Aorta (tissue), 5 donors: ENCODE measurements at places on chromosomes 12 and 14. TPM values are rescaled to one million over a fixed set of nuclear protein-coding genes. Genes with fewer than 3 reads are reported as not detected.
A peak's percentile ranks its signal among the peaks of the same experiment; 100 is the strongest.

- H3K4me1 ChIP-seq = no peaks in the 10 kb centered on the region
- DNase-seq = no peak
- H3K4me3 ChIP-seq = no peak overlapping the region
Measured at GRCh38 chr12:84596266-84596665, 316.3 kb downstream of the SLC6A15 start.

The CCDC38 gene
- not detected for total RNA-seq

DNA sequence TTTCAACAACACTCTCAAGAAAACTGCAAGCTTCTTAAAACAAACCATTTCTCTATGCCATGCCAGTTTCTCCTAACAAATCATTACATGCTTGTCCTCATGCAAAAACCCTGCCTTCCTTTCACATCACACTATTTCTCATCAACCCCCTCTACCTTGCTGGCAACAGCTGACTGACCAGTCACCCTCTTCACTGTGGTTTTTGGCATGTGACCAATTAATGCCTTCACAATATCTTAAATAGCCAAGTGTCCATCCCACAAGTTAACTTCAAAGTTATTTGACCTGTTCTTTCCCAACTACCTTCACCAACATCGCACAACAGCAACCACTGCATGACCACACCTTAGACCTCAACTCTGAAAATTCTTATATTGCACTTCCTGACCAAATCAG, 159.6 kb downstream of the CEP128 start:
- H3K4me1 ChIP-seq = no peaks in the 10 kb centered on the region
- H3K27me3 ChIP-seq = no peaks in the 10 kb centered on the region
- H3K27ac ChIP-seq = no peak overlapping the region

The MGST1 gene
- total RNA-seq = 79.3 TPM

- H3K4me3 ChIP-seq = no peak overlapping the region
- H3K27me3 ChIP-seq = no peaks in the 10 kb centered on the region
- DNase-seq = no peak
- H3K4me1 ChIP-seq = no peaks in the 10 kb centered on the region
Measured at GRCh38 chr12:131002216-131002631, 48.5 kb downstream of the ADGRD1 start.

DNA sequence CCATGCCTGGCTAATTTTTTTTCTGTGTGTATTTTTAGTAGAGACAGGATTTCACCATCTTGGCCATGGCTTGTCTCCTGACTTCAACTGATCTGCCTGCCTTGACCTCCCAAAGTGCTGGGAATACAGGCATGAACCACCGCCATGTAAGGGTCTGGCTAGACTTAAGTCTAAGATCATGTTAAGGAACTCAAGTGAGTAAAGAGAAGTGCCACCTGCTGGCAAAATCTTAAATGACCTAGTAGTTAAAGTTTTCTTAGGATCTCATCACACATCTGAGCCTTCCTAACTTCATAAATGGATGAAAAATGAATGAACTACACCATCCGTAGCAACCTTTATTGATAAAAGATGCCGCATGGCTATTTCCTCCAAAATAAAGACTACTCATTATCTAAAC, 1.7 kb upstream of the C12orf56 start:
- H3K27me3 ChIP-seq = no peaks in the 10 kb centered on the region
- H3K36me3 ChIP-seq = no peaks in the 10 kb centered on the region
- no peaks in the 10 kb centered on the region for H3K4me1 ChIP-seq
- H3K27ac ChIP-seq = no peak overlapping the region
- no peak for DNase-seq

GRCh38 chr14:29913566-29913965, 14.1 kb downstream of the PRKD1 start:
- no peaks in the 10 kb centered on the region for H3K27me3 ChIP-seq
- H3K27ac ChIP-seq = no peak overlapping the region

The ACOT4 gene
- total RNA-seq = 0.39 TPM

GRCh38 chr14:59123975-59124374, 64.5 kb upstream of the DAAM1 start:
- H3K36me3 ChIP-seq = no peaks in the 10 kb centered on the region
- DNase-seq = no peak
- no peak overlapping the region for H3K4me3 ChIP-seq
- no peaks in the 10 kb centered on the region for H3K4me1 ChIP-seq

DNA sequence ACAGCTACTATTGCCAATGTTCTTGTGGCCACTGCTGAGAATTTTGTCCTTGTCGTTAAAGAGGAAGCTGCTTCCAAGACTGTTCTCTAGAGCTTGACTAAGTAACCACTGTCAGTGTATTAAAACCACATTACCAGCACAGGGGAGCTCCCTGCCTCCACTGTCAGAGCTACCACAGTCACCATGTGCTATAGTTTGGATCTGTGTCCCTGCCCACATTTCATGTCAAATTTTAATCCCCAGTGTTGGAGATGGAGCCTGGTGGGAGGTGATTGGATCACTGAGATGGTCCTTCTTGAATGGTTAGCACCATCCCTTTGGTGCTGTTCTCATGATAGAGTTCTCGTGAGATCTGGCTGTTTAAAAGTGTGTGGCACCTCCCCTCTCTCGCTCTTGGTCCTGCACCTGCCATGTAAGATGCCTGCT, 23.2 kb upstream of the RAP1B start:
- no peak overlapping the region for H3K4me3 ChIP-seq
- DNase-seq = no peak
- no peak overlapping the region for H3K27ac ChIP-seq
- no peaks in the 10 kb centered on the region for H3K36me3 ChIP-seq
- no peaks in the 10 kb centered on the region for H3K27me3 ChIP-seq

The GLT8D2 gene
- total RNA-seq = 28.2 TPM

The EXOC5 gene
- 72.8 TPM for total RNA-seq

DNA sequence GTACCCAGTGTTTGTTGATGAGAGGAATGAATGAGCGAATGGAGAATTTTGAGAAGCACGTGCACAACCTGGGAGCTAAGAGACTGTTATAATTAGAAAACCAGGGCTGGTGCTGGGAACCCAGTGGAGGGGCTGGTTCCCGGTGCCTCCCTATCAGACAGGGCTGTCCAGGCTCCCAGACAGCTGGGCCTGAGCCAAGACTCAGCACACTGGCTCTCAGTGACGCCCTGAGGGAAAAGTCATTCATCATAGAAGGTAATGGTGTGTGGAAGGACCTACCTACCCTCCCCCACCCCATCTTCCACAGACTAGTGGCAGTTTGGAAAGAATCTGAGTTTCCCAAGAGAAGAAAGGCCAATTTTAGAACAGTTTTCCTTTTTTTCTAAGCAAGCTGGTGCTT, 34.7 kb downstream of the KCNA5 start:
- peak overlapping the region; percentile 99 for H3K27ac ChIP-seq
- H3K27me3 ChIP-seq = no peaks in the 10 kb centered on the region
- DNase-seq = peak; percentile 93
- no peak overlapping the region for H3K4me3 ChIP-seq
- peaks cover 15% of the 10 kb centered on the region for H3K4me1 ChIP-seq

DNA sequence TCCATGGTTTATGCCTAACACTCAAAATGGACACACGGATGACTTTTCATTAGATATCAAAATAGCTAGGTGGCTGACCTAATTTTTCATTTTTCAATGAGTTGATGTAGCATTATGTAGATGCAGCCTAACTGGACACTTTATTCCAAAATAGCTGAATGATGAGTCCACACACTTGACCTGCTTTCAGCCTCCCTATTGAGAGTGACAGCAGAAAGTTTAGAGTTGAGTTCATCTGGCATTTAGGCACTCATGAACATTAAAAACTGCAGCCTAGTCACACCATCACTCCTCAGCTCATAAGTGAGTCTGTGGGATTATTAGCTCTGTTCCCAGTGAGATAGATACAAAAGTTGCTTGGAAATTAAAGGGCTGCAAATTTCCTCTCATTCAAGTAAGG, 307.3 kb upstream of the PRKD1 start:
- no peak overlapping the region for H3K4me3 ChIP-seq
- H3K27ac ChIP-seq = no peak overlapping the region
- DNase-seq = no peak
- no peaks in the 10 kb centered on the region for H3K4me1 ChIP-seq
- no peaks in the 10 kb centered on the region for H3K36me3 ChIP-seq

- no peaks in the 10 kb centered on the region for H3K27me3 ChIP-seq
- no peak for DNase-seq
- H3K4me1 ChIP-seq = peaks cover 17% of the 10 kb centered on the region
- H3K4me3 ChIP-seq = no peak overlapping the region
- no peaks in the 10 kb centered on the region for H3K36me3 ChIP-seq
- H3K27ac ChIP-seq = peak overlapping the region; percentile 85
Measured at GRCh38 chr14:30225176-30225575, 297.5 kb upstream of the PRKD1 start.

DNA sequence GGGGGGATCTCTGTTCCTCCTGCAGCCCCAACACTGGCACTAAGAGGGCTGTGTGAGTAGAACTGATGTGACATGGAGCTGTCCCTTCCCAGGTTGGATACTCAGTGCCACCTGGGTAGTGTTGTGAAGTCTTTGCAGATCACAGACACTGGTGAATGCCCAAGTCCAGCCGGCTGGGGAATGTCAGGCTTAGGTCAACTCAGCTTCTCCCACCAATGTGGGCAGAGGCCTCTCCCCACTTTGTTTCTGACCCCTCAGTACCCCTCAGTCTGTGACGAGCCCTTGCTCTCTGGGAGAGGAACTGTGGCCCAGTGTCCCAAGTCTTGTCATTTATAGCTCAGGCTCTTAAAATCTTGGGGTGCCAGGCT, 11.3 kb downstream of the SLC25A29 start:
- H3K27ac ChIP-seq = no peak overlapping the region
- no peaks in the 10 kb centered on the region for H3K27me3 ChIP-seq
- H3K4me3 ChIP-seq = no peak overlapping the region
- peaks cover 2% of the 10 kb centered on the region for H3K36me3 ChIP-seq
- DNase-seq = peak; percentile 29
- H3K4me1 ChIP-seq = no peaks in the 10 kb centered on the region

GRCh38 chr14:33408291-33408690, 469.6 kb downstream of the NPAS3 start:
- no peaks in the 10 kb centered on the region for H3K36me3 ChIP-seq
- no peak overlapping the region for H3K4me3 ChIP-seq
- H3K27me3 ChIP-seq = no peaks in the 10 kb centered on the region
- no peaks in the 10 kb centered on the region for H3K4me1 ChIP-seq
- no peak overlapping the region for H3K27ac ChIP-seq
- no peak for DNase-seq

GRCh38 chr12:12654691-12655460, 41.1 kb downstream of the GPR19 start:
- DNase-seq = no peak
- no peaks in the 10 kb centered on the region for H3K36me3 ChIP-seq
- H3K4me3 ChIP-seq = no peak overlapping the region
- no peaks in the 10 kb centered on the region for H3K4me1 ChIP-seq
- H3K27me3 ChIP-seq = no peaks in the 10 kb centered on the region

- H3K27me3 ChIP-seq = no peaks in the 10 kb centered on the region
- H3K36me3 ChIP-seq = no peaks in the 10 kb centered on the region
- H3K27ac ChIP-seq = peak overlapping the region; percentile 43
- no peak overlapping the region for H3K4me3 ChIP-seq
- DNase-seq = peak; percentile 85
- peaks cover 4% of the 10 kb centered on the region for H3K4me1 ChIP-seq
Measured at GRCh38 chr12:45674181-45674977, 55.1 kb upstream of the ARID2 start.

- no peak overlapping the region for H3K4me3 ChIP-seq
- no peaks in the 10 kb centered on the region for H3K36me3 ChIP-seq
- no peaks in the 10 kb centered on the region for H3K4me1 ChIP-seq
- DNase-seq = no peak
- no peak overlapping the region for H3K27ac ChIP-seq
Measured at GRCh38 chr12:79006306-79006705, 141.7 kb downstream of the SYT1 start.

The TRIM9 gene
- total RNA-seq = 7.9 TPM

The RTL1 gene
- not detected for total RNA-seq

DNA sequence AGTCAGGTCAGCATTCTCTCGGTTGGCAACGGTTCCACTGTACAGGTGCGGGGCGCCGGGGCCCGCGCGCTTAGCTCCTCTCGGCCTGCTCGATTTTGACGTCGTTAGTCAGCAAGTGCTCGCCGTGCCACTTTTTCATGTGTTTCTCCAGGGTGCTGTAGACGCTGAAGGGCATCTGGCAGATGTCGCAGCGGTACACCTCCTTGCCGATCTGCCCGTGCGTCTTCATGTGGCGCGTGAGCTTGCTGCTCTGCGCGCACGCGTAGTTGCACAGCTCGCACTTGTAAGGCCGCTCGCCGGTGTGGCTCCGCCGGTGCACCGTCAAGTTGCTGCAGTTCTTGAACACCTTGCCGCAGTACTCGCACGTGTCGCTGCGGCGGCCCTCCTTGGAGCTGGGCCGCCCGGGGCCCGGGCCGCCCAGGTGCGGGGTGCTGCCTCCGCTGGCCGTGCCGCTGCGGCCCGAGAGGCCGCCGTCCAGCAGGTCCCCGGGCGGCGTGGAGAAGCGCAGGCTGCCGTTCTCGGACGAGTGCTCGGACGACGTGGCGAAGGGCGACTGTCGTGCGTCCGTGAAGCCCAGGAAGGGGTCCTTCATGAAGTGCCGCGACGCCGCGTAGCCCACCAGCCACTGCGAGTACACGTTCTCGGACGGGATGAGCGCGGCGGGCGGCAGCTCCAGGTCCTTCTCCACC, 97.8 kb downstream of the BCL11B start:
- DNase-seq = no peak
- no peaks in the 10 kb centered on the region for H3K4me1 ChIP-seq
- no peak overlapping the region for H3K27ac ChIP-seq
- no peak overlapping the region for H3K4me3 ChIP-seq
- no peaks in the 10 kb centered on the region for H3K27me3 ChIP-seq

The REP15 gene
- total RNA-seq = 4.3 TPM

The MYBPC1 gene
- total RNA-seq = not detected

DNA sequence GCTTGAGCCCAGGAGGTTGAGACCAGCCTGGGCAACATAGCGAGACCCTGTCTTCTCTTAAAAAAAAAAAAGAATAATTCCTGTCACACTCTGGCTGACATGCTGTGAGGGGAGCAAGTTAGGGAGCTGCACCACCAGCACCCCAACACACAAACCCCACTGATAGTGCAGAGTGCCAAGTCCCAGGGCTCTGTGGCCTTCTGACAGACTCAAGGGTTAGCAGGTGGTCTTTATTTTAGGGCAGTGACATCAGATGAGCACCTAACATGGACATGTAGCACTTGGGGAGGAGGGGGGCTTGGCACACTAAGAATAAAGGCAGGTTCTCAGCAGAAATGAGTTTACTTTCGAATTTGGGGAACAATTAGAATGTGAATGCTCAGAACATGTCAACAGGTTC, 6.8 kb downstream of the USP5 start:
- H3K27ac ChIP-seq = no peak overlapping the region
- no peak for DNase-seq
- H3K27me3 ChIP-seq = no peaks in the 10 kb centered on the region
- H3K4me1 ChIP-seq = no peaks in the 10 kb centered on the region

The TAS2R19 gene
- total RNA-seq = 5.9 TPM
